ENCODE measurements at places on chromosomes 5 and 9.
A peak's percentile ranks its signal among the peaks of the same experiment; 100 is the strongest.

GRCh38 chr9:123997665-123998277 is 13.8 kb upstream of the LHX2 start:
- peak; percentile 29 for DNase-seq

GRCh38 chr9:129867136-129868022 is 32.1 kb downstream of the USP20 start:
- no peak for DNase-seq

- DNase-seq = no peak
Observed at GRCh38 chr5:105033637-105034400, 1471.2 kb upstream of the NUDT12 start.

DNA sequence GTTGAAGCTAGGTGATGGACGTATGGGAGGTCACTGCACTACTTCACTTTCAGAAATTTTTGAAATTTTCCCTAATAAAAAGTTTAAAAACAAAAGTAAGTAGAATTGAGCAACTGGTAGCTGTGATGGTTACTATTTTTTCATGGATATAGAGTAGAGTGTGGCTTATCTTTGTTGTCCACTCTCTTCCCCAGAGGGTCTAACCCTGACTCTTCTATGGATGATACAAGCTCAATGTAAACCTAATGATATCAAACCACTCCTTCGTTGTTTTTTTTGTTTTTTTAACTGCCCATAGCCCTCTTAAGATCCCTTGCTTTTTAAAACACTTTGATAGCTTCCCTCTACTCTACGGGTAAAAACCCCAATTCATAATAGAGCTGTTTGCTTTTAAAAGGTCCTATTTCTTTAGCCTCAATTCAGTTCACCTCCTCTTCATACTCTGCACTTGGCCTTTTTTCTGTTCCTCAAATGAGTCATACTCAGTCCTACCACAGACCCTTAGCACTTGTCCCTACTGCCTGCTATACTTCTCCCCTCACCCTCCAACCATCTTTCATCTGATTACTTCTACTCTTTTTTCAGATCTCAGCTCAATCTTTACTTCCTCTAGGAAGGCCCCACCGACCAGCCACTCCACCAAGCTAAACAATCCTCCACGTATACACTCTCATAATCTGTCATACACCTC is 2.6 kb downstream of the HDAC3 start:
- DNase-seq = no peak

- no peak for DNase-seq
Observed at GRCh38 chr5:177482359-177482795, 8.9 kb upstream of the DBN1 start.

- no peak for DNase-seq
Observed at GRCh38 chr9:96721731-96722429, 56.0 kb downstream of the ZNF510 start.

DNA sequence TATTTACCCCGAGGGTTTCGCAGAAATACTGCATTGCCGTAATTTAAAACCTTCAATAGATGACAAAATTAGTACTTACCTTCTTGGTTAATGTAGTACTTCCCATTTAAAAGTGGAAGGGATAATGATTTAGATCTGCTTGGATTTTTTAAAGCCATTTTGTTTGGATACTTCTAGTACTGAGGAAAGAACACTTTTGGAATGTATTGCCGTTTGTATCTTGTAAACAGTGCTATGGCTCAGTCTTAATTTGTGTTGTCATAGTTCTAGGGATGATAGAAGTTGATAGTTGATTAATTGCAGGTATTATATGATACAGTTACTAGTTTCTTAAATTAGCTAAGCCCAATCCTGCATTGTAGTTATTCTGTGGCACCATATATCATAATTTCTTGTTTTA is 33.1 kb downstream of the TNPO1 start:
- DNase-seq = no peak

DNA sequence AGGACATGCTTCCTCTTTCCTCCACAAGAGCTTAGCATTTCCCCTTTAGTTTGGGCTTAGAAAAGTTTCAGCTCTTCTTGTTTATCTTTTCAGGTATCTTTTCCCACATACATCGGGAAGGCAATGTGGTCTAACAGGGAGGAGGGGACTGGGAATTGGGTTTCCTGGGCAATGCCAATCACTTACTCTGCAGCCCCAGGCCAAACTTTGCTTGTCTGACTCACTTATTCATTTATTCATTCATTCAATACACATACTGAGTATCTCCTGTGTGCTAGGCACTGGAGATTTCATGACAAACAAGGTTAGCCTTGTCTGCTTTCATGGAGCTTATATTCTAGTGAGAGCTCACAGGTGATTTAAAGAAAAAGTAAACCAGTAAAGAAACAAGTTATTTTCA is 10.7 kb upstream of the POU4F3 start:
- DNase-seq = no peak

DNA sequence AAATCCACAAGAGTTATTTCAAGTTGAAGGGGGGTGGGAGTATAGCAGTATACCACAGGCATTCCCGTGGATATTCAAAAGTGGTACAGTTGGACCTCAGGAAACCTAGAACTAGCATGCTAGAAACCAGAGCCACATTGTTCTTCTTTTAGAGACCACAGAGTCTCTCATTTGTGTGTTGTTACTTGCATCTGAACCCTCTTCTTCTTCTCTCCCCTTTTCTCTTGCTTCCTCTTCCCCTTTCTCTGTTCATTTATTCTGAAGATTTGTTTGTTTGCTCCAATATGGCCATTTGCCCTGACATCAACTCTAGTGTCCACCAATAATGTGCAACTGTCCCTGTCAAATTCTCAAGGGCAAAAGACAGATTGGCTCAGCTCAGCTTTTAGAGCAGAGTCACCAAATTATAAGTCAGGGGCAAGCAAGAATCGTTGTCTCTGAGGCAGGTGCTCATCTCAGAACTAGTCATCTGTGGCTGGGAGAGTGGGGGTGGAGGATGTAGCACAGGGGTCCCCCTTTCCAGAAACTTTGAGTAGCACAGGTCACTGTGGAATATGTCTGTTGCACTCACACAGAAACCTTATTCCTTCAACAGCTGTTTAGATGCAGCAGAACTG is 321.1 kb downstream of the ARRDC3 start:
- no peak for DNase-seq

DNA sequence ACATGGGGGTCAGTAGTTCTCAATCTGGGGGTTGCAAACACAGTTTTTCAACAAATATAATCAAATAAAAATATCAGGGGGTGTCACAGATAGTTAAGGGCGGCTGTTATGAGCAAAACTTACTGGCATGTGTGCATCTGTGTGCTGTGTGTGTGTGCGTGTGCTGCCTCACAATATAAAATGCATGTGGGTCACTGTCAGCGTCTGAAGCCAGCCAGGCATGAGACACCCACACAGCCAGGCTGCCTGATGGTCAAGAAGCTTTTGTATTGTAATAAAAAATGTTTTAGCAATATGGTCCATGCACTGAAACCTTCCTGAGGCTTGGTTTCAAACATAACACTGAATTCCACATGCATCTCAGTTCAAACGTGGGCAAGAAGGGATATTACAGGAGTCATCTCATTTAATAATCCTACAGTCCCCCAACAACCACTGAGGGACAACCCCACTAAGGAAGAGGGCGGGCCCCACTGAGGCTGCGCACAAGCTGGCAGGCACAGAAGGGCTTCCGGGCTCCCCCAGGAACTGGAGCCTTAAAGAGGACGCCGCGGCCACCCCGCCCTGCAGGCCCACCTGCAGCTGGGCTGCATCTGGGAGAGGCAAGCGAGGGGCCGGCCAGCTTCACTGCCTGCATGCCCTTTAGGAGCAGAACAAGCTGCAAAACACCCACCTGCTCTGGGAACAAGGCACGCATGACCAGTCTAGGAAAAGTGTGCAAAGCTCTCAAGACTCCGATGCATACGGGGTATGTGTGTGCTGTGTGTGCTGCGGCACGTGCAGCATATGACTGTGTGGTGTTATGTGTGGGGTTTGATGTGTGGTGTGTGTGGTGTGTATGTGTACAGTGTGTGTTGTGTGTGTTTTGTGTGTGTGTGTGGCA is 14.1 kb downstream of the SEMA4D start:
- no peak for DNase-seq

DNA sequence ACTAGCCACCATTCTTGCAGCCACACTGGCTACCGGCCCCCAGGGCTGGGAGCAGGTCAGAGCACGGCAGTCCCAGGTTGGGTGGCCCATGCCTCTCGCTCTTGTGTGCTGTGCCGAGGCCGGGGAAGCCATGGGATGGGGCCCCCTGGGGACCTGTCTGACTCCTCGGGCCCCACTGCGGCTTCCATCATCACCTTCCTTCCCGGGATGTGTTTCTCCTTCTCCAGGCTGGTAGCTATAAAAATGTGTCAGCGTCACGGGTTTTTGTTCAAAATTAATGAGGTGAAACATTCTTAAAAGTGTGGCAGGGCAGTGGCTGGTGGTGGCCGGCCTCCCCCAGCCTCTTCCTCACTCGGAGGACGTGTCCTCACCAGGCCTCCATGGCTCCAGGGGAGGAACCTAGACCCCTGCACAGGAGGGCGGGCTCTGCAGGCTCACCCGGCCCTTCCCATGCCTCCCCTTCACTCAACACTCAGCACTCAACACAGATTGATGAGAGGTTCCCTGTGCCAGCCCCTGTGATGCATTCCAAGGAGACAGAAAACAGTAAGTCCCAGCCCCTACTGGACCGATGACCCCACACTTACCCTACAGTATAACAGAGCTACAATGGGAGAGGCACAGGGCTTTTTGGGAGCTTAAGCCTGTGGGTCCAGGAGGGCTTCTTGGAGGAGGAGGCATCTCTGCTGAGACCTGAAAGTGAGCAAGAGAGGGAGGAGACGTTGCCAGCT is 43.2 kb downstream of the PTGES start:
- peak; percentile 72 for DNase-seq

GRCh38 chr5:97788369-97788768 is 605.3 kb upstream of the RIOK2 start:
- DNase-seq = no peak

DNA sequence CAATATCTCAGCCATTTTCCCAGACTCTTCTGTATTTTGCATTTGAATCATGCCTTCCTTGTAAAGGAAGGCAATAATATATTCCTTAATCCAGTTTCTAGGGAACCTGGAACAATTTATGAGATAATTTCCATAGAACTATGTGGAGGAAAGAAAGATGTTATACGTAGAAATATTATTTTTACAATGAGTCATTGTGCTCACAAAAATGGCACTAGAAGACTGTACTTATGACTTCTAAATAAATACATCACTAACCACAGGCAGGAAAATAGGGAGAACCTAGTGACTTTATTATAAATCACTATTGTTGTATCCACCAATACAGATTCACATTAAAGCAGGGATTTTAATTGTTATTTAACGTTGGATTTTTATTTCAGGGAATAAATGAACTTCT is 87.6 kb downstream of the FBXO38 start:
- no peak for DNase-seq

DNA sequence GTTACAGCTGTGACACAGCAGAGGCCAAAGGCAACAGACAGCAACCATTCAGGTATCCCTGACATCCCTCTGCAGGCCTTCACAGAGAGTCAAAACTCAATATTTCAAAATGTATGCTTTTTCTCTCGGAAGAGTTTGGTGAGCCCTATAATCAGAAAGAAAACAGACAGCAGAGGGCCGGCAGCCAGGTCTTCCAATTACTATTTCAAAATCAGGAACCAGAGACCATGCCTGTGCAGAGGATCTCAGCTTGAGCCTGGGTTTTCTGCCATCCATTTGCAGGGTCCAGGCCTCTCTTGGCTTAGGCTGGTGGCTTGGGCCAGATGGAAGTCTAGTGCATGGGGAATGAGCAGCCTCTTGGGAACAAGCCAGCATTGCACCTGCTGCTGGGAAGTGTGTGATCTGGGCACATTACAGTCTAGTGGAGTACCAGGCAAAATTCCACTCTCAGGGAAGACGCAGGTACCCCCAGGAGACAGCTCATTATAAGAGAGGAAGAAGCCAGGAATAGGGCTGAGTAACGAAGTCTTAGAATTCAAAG is 231.3 kb downstream of the ENC1 start:
- DNase-seq = no peak

DNA sequence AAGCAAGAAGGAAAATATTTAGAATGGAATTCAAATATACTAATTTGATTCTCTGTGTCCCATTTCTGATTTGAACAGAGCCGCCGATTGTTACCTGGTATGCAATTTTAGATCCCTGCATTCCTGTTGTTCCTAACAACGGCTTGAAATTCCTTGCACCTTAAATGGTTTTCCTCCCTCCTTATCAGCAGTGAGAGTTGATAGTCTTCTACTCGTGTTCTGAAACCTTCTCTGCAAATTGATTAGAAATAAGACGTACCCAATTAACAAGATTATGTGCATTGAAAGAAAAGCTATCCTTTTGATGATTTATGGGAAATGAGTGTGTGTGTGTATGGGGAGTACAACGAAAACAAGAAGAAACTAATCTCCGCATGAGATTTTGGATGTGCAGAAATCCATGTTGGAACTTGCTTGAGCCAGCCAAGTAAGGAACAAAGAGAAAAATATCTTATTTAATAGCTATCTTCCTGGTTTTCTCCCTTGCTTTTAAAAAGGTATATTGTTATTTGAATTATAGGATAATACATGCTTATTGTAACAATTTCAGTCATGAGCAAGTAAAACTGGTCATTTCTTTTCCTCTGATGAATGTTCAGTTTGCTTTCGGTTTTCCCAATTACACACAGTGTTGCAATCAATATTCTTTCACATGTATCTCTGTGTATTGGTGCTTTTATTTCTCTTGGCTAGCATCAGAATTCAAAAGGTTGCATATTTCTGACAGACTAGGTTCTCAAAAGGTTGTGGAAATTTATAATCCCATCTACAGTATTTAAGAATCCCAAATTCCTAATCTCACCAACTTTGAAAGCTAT is 211.1 kb upstream of the ACTBL2 start:
- DNase-seq = no peak

DNA sequence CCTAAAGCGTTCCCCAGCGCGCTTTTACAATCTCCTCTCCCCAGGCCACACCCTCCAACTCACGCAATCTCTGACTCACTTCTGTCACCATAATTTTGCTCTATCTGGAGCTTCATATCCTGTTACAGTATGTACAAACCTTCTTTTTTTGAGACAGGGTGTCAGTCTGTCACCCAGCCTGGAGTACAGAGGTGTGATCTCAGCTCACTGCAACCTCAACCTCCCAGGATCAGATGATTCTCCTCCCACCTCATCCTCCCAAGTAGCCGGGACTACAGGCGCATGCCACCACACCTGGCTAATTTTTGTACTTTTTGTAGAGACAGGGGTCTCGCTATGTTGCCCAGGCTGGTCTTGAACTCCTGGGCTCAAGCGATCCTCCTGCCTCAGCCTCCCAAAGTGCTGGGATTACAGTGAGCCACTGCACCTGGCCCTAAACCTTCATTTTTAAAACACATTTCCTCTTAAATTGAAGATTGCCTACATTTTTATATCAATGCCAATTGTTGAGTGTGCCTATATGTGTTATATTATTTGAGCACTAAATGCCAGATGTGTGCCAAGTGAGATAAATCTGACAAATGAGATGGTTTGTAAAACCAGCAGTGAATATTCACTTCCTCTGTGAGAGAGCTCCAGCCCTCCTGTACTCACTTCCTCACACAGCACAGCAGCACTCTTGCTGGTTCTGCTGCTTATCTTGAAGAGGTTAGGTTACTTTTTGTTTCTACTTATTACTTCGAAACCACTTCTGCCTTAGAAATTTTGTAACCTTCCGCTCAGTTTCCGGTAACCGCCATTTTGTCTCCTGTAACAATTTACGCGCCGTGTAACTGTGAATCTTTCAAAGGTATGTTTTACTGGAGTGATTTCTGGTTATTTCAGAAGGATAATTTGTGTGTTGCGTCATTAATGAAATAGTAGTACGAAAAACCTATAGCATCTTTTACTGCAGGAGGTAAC is 57.9 kb downstream of the DOCK8 start:
- DNase-seq = no peak

- DNase-seq = no peak
Observed at GRCh38 chr9:124899845-124900244, 37.9 kb downstream of the ARPC5L start.

GRCh38 chr5:79613549-79613948 is 1.3 kb downstream of the TENT2 start:
- peak; percentile 6 for DNase-seq

Data from kidney tubule cell (primary cell).